ENCODE measurements at places on chromosomes 1 and 21.

DNA sequence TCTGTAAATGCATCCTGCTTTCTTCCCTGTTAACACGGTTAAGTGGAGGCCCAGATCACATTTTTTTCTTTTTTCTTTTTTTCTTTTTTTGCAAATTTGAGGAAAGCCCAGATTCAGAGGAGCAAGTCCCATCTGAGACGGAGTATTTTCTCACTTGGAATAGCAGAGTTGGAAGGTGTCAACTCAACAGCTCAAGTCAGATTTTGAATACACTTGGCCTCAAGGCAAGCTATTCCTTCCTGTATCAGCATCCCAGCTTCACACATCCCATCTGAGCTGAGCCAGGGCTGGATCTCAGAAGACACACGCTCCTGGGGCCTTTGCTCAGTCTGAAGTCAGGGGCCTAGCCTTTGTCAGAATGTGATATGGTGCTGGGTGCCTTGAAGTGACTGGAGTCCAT lies 11.5 kb upstream of the TNR start:
- no peak for DNase-seq

DNA sequence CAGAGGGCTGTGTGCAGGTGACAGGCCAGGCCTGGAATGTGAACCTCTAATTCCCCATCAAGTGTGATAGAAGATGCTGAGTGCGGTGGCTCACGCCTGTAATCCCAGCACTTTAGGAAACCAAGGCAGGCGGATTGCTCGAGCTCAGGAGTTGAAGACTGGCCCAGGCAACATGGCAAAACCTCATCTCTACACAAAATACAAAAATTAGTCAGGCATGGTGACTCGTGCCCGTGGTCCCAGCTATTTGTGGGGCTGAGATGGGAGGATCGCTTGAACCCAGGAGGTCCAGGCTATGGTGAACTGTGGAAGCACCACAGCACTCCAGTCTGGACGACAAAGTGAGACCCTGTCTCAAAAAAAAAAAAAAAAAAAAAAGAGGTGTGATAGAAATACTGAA lies 40.1 kb upstream of the PUM1 start:
- no peak for DNase-seq

DNA sequence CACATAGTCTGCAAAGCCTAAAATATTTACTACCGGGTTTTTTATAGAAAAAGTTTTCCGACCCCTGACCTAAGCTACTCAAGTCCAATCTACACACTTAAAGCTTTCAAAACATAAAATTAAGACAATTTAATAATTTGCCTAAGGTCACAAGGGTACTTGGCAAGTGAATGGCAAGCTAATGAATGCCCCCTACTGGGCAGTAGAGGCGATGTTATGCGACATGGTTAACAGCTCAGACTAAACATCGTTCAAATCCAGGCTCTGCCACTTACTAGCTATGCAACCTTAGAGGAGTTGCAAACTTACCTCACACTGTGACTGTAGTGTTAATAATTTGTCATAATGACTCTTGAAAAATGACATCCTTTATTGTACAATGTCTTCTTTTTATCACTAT lies 317.2 kb upstream of the NFIA start:
- DNase-seq, result peak; percentile 26

GRCh38 chr1:205782627-205783432 lies 7.5 kb upstream of the RAB29 start:
- DNase-seq, result no peak

DNA sequence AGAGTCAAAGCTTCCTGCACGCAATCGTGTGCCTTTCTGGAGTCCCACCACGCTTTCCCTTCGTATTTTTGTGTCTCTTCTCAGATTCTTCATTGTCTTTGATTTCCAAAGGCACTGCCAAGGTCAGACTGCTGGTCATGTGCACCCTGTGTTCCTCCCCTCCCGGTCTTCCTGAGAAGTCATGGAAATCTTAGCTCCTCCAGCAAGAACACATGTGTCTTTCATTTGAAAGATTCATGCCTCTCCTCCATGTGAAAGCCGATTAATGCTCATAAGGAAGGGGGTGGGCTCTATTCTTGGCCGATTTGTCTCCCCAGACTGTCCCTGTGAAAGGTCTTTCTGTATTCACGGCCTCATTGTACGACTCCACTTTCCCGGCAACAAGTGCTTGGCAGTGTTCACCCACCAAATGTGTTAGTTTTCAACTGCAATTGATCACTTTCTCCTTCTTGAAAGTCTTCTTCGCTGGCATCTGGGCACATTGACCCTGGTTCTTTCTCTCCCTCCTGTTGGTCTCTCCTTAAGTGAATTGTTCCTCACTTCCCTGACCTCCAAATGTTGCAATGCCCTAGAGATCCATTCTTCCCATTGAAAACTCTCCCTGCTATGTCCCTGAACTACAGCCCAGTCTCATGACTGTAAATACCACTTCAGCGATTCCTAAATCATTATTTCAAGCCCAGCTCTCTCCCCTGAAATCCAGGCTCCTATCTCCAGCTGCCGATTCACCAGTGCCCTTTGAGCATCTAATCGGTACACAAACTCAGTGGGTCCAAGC lies 25.4 kb downstream of the MX2 start:
- DNase-seq, result no peak

Data from astrocyte of the hippocampus (primary cell).